Right forelimb (tissue), 1 donor: ENCODE measurements at places on chromosomes 6 and 20.
A peak's percentile ranks its signal among the peaks of the same experiment; 100 is the strongest.

DNA sequence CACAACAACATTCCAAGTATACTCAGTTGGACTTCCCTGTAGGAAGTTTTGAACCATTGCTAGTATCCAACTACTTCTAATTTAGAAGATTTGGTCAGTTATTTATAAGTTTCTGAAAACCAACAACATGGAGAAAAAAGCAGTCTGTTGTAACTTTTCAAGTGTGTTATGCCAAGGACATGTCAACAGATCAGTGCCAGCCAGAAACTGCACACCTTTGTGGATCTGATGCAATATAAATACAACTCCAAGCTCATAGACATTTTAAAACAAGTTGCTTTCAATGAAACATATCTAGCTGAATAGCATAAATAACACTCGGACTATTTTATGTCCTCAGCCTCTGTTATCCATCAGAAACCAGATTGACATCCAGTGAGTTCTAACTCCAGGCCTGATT lies 58.3 kb upstream of the CARMIL1 start:
- no peak for DNase-seq

- DNase-seq: no peak
These were observed 41.3 kb upstream of the NOP56 start for GRCh38 chr20:2610941-2611720.

GRCh38 chr6:119683031-119683430 lies 333.5 kb upstream of the MAN1A1 start:
- no peak for DNase-seq

GRCh38 chr6:95091823-95092436 lies 485.4 kb upstream of the MANEA start:
- no peak for DNase-seq

GRCh38 chr20:36045373-36045714 lies 77.0 kb downstream of the CNBD2 start:
- peak; percentile 1 for DNase-seq

GRCh38 chr20:58045579-58045978 lies 182.9 kb downstream of the ANKRD60 start:
- DNase-seq: no peak
